ENCODE measurements at places on chromosomes 1 and 21.

GRCh38 chr1:205287767-205288559 is 33.6 kb downstream of the NUAK2 start:
- no peak for DNase-seq

DNA sequence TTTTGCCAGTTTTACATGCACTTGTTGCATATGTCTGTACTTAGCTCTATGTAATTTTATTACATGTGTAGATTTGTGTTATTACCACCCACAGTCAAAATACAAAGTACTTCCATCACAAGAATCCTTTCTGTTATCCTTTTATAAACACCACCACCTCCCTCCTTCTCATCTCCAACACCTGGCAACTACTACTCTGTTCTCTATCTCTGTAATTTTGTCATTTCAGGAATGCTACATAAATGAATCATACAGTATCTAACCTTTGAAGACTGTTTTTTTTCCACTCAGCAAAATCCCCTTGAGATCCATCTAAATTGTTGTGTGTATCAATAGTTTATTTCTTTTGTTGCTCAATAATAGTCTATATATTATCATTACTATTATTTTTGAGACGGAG is 64.5 kb upstream of the COP1 start:
- DNase-seq: no peak

GRCh38 chr1:173876732-173877131 is 8.6 kb downstream of the ZBTB37 start:
- no peak for DNase-seq

DNA sequence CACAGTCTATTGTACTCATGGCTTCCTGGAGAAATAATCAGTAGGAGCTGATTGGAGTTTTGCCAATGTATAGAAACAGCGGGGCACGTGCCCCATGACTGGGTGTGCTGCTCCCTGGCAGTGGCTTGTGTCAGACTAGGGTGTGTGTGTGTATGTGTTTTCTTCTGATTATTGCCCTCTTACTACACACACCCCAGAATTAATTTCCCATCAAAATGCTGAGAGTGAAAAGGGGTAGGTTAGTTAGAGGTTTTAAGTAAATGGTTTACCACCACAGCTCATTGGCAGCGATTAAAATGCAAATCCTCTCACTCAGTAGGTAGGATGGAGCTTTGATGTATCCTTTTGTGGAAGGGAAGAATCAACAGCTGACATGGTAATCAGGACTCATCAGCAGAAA is 29.9 kb downstream of the HHAT start:
- no peak for DNase-seq

- no peak for DNase-seq
Measured at GRCh38 chr1:2506007-2506860, 20.2 kb downstream of the PANK4 start.

DNA sequence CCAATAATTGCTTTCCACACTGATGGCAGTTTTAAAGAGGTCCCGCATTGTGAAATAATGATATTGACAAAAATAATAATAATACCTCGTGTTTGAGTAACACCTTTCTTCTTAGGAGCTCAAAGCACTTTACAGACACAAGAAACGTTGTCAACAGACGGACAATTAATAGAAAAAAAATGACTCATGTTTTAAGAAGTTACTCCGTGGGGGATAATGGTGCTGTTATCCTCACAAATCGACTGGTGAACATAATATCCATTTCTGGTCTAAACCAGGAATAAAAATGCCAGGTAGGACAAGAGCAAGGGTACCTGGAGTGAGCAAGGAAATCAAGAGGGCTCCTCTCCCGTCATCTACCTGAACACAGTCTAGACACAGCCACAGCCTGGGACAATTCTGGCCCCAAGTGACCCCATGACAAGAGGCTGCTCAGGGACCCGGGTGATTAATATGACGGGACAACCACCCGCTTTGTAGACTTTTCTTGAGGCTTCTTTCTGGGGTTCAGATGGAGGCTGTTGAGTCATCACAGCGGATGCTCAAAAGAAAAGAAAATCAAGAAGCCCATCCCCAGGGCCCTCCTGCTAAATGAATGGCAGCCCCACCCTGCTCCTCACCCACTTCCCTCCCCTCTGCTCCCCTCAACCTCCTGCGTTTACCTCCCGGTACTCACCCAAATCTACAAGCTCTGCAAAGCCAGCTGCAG is 146.2 kb upstream of the IRF2BP2 start:
- DNase-seq: no peak

GRCh38 chr1:245181158-245181517 is 26.4 kb downstream of the KIF26B start:
- DNase-seq: peak; percentile 27

- peak; percentile 45 for DNase-seq
Measured at GRCh38 chr1:25520446-25521061, 22.9 kb upstream of the LDLRAP1 start.

GRCh38 chr21:45872902-45873301 is 108.7 kb upstream of the COL6A1 start:
- DNase-seq: no peak

DNA sequence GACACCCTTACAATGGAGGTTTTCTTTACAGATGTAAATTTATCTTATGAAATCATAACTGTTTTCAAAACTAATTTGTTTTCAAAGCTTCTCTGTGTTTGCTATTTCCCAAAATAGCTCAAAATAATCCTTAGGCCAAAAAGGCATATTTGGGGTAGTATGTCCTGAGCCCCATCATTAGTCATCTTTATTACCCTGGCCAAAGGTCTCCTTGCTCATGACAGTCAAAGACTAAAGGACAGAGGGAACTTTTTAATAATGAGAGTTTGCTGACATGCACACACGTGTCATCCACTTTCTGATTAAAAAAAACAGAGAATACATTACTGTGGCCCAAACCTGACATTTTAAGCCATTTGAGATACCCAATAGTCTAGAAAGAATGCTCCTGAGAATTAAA is 221.9 kb upstream of the DUSP10 start:
- no peak for DNase-seq

GRCh38 chr1:151807131-151807530 is 1.9 kb upstream of the LINGO4 start:
- no peak for DNase-seq

GRCh38 chr1:22685591-22686059 is 25.0 kb upstream of the EPHB2 start:
- DNase-seq: no peak

DNA sequence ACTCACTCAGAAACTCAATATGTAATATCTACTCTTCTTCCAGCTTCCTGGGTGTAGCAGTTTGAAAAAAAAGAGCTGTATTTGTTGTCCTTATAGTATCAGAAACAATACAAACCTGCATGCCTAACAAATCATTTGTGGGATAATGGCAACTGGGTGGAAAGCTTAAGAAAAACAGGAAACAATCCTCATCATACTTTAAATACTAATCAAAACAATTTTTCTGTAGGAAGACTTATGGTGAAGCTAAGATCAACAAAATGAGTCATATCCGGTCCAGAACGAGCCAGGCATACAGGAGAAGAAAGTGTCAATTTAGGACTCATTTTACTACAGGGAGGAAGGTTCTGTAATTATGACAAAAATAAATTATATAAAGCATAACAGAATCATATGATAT is 181.8 kb upstream of the ADGRL4 start:
- DNase-seq: no peak

GRCh38 chr1:60891281-60891680 is 191.1 kb upstream of the NFIA start:
- DNase-seq: no peak

- no peak for DNase-seq
Measured at GRCh38 chr1:67838180-67838910, 5.1 kb upstream of the GNG12 start.

GRCh38 chr1:101667761-101668160 is 329.0 kb downstream of the OLFM3 start:
- no peak for DNase-seq

DNA sequence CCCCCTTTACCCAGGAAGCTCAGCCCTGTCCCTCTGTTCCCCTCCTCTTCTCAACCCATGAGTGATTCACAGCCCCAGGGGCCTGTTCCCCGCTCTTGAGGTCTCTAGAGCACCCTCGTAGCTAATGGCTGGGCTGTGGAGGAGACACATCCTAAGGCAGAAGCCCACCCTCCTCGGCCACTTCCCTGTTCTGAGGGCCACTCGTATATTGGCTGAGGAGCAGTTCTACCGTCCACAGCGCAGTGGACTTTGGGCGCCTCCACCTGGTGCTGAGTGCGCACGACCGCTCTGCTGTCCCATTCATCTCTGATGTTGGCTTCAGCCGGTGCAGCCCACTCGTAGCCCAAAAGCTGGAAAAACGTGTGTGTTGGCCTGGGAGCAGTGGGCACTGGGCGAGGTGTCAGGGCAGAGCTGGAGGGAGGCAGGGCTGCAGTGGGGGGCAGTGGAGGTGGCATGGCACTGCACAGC is 24.5 kb upstream of the PKP1 start:
- no peak for DNase-seq

- DNase-seq: no peak
Measured at GRCh38 chr1:87132284-87132870, 196.3 kb upstream of the LMO4 start.

GRCh38 chr1:192852001-192852947 is 43.4 kb downstream of the RGS2 start:
- no peak for DNase-seq

- DNase-seq: no peak
Measured at GRCh38 chr1:9715536-9716226, 64.2 kb downstream of the PIK3CD start.

- DNase-seq: no peak
Measured at GRCh38 chr1:101174722-101175121, 62.1 kb upstream of the S1PR1 start.

- no peak for DNase-seq
Measured at GRCh38 chr1:164718821-164719220, 159.8 kb downstream of the PBX1 start.

- DNase-seq: no peak
Measured at GRCh38 chr1:204206121-204206520, 7.7 kb downstream of the GOLT1A start.

GRCh38 chr1:10046356-10047085 is 13.8 kb downstream of the UBE4B start:
- DNase-seq: no peak

DNA sequence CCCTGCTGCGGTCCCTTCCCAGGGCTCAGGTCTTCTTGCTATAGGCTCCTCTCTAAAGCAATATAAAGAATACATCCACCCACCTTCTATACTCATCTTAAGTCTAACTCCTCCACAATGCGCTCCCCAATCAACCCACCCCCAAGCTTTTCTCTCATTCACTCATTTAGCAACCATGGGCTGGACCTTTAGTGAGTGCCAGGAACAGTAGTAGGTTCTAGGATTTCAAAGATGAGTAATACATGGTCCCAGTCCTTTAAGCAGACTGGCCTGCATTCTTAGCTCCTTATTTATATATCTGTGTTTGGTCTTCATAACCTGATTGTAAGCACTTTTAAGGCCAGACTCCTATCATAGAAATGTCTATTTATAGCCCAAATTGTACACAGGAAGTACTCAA is 5.9 kb downstream of the CAMK1G start:
- no peak for DNase-seq

GRCh38 chr1:19563324-19564097 is 78.2 kb upstream of the CAPZB start:
- no peak for DNase-seq

GRCh38 chr1:107277022-107277421 is 136.2 kb downstream of the NTNG1 start:
- DNase-seq: peak; percentile 52

- DNase-seq: no peak
Measured at GRCh38 chr1:47189844-47190508, at the start of gene PDZK1IP1. TSS of gene PDZK1IP1 (minus strand) at chr1:47190036. CDS start at chr1:47189932, 104 bp downstream.
